ENCODE measurements at places on chromosomes 16 and 17.

GRCh38 chr16:57042157-57043111 is 49.9 kb upstream of the CPNE2 start:
- DNase-seq: no peak

GRCh38 chr17:2835780-2836179 is 39.5 kb downstream of the RAP1GAP2 start:
- no peak for DNase-seq

GRCh38 chr17:62706598-62707424 is 79.3 kb downstream of the MRC2 start:
- no peak for DNase-seq

DNA sequence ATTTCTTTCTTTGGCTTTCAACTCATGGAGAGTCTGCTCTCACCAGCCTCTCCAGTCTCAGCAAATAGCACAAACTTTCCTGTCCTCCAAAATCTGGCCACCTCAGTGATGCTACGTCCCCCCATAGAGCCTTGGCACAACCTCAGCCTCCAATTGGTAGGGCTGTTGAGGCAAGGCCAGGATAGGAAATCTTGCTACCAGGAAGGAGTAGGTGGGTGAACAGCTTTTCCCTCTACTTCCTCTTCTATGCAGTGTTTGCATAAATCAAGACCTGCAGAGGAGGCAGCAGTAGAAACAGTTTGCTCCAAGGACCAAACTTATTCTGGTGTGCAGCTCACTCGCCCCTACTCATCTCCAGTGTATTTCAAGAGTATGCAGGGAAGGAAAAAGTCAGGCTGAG is 701 bp upstream of the DPEP2 start:
- DNase-seq: no peak

- no peak for DNase-seq
Observed at GRCh38 chr17:68347380-68347779, 56.1 kb downstream of the ARSG start.

- DNase-seq: no peak
Observed at GRCh38 chr16:1642148-1642547, 30.0 kb downstream of the CRAMP1 start.

GRCh38 chr17:1931844-1932579 is 93.1 kb downstream of the RTN4RL1 start:
- DNase-seq: no peak

- DNase-seq: no peak
Observed at GRCh38 chr16:69466547-69466946, 42.1 kb downstream of the CYB5B start.

DNA sequence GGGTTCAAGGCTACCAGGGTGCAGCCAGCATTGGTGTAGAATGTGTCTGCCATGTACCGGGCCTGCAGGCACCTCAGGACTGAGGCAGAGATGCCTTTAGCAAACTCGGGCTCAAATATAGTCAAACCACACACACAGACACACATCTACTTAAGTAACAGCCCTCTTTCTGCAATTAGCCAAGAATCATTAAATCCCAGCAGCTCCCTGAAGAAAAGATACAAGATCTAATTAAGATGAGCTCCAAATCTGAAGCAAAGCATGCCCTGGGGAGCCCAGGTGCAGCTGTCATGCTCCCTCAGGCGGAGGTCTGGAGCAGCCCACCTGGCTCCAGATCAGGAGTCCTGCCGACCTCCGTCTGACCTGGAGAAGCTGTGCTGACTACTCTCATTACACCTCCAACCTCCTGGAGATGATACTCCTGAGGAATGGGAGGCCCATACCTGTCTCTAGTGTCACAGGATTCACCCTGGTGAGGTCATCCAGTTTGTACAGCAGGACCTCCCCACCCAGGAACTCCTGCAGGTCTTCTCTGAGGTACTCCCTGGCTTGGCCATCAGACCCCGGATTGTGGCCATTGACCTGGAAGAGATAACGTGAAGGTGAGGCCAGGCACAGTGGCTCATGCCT is 6.9 kb downstream of the MYO19 start:
- no peak for DNase-seq

- DNase-seq: no peak
Observed at GRCh38 chr16:85172455-85173145, 60.3 kb upstream of the CIBAR2 start.

All from pulmonary artery endothelial cell (primary cell).